CD8-positive, alpha-beta T cell (primary cell): ENCODE measurements at places on chromosomes 4 and X.

- no peak for DNase-seq
These were observed 942.2 kb downstream of the TRAM1L1 start for GRCh38 chr4:116143198-116143597.

- no peak for DNase-seq
These were observed 37.4 kb downstream of the OCRL start for GRCh38 chrX:129577473-129577872.

DNA sequence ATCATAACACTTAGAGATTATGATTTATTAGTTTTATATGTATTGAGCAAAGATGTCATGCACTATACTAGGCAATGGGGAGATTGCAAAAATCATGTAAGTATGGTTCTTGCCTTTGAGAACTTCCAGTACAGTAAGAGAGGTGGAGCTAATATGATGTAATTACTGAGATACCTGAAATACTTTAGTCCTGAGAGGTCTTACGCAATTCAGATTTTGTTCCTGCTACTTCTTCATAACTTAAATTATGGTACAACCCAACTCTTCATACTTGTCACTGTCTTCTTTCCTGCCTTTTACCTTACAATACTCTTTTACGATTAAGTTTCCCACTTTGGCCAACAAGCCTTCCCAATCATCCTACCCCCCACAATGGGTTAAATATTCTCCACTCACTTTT, 564.2 kb upstream of the PITX2 start:
- DNase-seq = no peak

DNA sequence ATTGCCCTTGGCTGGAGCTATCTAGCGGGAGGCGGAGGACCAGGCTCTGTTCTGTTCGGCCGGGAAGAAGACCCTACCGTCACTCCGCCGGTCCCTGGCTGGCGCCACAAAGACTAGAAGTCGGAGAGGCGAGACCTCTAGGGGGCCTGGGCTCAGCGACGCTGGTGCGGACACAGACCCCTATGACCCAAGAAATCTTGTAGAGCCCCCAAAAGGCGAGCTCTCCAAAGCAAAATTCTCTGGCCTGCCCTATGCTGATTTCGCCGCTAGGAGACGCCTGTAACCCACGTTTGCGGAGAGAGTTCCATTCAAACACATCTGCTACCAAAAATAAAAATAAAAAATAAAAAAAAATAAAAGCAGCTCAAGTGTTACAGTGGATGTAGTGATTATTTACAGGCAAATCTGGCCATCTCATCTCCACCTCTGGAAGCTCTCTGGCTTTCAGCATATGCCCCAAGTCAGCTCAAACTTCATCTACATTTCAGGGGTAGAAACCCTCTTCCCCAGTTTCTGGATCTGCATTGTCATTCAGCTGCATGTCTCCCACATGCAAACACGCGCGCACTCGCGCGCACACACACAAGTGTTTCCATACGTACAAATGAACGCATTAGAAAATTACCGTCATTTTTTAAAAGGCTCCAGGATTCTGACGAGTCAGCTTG, 2.4 kb upstream of the PCDH10 start:
- no peak for DNase-seq

DNA sequence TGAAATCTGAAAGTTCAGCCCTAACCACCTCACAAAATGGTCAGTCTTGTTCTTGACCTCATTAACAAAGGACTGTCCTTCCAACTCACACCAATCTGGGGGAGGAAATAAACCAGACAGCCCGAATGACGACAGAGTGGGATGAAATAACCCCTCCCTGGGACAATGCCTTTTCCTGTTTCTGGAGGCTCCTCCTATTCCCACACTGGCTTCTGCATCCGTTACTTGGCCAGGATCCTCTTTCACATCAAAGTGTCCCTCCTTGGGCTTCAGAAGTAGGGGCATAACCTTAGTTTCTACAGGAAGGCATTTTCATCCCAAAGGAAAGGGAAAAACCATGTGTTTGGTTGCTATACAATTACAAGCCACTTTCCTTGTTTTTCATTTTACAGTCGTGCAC, 59.8 kb upstream of the RPL34 start:
- DNase-seq = no peak

GRCh38 chrX:8927701-8928100, 106.2 kb downstream of the FAM9B start:
- DNase-seq = no peak

DNA sequence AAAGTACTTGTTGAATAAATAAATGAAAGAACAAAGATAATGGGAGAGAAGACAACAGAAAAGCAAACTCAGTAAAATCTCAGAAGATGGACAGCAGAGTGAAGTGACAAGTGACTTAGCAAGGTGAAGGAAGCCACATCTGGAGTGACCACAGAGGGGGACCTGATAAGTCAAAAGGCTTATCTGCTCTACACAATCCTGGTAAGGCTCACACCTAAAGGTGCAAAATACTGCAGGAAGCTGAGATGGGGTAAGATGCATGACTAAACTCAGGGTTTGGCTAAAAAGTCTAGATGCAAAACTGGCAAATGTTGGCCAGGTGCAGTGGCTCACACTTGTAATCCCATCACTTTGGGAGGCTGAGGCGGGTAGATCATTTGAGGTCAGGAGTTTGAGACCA, 22.2 kb downstream of the TRMT2B start:
- DNase-seq = no peak

GRCh38 chrX:153190381-153190780, 11.3 kb downstream of the MAGEA1 start:
- no peak for DNase-seq

DNA sequence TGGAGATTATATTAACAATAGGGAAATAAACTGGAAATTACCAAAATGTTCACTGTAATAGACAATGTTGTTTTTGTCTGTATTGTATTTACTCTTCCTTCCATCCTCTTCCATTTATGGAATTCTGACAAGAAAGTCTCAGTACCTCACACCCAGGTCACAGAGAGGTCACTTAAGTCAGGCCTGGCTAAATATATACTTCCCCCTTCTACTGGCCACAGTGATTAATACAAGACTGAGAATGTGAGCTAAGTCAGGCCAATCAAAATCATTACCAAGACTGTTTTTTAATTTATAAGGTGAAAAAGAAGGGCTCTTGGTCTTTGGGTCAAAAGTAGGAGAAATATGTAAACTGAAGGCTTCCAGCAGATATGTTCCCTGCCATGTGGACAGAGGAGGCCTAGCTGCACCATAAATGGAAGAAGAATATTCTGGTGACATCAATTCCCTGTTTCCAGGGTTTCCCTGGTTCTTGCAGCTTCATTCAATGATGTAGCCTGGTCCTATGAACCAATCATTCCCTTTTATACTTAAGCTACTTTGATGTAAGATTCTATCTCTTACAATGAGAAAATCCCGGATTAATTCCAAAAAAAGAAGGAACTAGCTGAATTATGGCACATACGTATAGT, 64.3 kb downstream of the LRBA start:
- DNase-seq = no peak
